ENCODE measurements at places on chromosomes 7 and 10. TPM values are rescaled to one million over a fixed set of nuclear protein-coding genes. Genes with fewer than 3 reads are reported as not detected.
A peak's percentile ranks its signal among the peaks of the same experiment; 100 is the strongest.

DNA sequence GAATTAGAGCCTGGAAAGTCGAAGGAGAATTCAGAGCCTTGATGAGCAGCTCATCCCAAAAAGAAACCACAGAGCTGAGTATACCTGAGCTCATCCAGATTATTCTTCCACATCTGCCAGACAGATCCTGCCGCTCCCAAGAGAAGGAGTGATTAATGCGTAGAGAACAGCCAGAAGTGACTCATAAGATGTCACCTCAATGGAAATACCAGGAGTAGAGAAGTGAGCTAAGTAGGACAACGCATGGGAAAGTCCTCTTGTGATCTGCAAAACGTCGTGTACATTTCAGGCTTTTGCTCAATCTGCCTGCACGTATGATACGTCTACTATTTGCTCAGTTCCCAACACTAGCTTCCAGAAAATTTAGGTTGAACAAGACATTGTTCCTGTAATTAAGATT, 230.5 kb upstream of the AUTS2 start:
- no peak for DNase-seq

DNA sequence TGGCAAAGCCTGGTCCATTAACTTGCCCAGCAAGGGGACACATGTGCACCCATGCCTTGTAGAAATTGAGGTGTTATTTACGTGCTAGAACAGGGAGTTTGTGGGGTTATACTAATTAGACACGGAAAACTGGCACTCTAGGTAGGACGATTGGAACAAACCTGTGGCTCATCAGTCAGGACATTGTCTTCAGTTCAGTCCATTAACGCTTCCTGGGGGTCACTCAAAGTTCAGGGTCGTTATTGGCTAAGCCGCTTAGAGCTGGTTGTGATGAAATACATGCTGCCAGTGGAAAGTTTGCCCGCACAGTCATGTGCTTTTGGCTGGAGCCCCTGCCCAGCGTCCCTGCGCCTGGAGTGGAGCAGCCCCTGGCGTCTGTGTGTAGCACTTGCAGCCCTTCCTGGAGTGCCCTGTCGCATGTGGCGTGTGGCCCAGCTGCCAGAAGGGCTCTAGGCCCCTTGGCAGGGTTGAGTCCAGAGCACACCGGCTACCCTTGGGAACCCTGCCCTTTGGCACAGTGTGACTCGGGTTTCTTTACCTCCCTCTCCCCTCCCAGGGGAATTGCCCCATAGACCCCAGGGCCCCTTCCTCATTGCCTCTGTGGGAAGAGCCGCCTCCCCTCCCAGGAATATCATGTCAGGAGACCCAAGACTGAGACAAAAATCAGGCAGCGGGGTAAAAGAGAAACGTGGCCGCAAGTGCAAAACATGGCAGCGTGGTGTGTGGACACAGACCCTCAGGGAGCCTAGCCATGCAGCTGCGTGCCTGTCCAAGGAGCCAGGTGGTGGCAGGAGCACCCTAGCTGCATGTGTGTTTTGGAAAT, 9.8 kb downstream of the ZNF775 start:
- peak; percentile 76 for DNase-seq

DNA sequence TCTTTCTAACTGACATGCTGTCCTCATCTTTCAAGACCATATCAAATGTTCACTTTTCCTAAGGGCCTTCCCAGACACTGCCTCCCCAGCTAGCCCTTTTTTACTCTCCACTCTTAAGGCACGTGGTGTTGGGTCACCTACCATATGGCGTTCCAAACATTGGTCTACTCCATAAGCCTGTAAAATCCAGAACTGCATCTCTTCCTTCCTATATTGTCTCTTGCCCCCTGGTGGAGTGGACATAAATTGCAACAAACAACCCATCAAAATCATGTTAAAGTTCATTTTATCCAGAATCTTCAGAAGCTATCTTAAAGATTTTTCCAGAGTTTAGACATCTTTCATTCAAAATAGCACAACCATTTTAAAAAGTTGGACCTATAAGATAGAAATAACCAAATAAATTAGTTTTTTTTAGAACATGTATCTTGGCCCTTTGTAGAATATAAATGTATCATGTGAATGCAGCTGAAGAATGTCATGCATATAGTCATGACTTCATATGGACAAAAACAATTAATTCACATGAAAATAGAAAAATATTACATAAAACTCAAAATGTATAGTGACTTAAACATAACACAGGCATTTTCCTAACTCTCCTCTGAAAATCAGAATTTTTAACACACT, 180.6 kb upstream of the CHRM2 start:
- no peak for DNase-seq

- DNase-seq: no peak
Observed at GRCh38 chr7:152355474-152356057, 80.2 kb downstream of the KMT2C start.

Gene VAX1
- polyA plus RNA-seq: not detected

Measured in right lung (tissue), 10 donors.